Airway epithelial cell (primary cell): ENCODE measurements at places on chromosomes 7 and 10. TPM values are rescaled to one million over a fixed set of nuclear protein-coding genes. Genes with fewer than 3 reads are reported as not detected.

Gene ZNF438
- 2.0 and 2.5 TPM in 2 replicates for total RNA-seq

Gene PPP1R3A
- total RNA-seq = not detected in 2 replicates

Gene LCOR
- 9.9 and 21.4 TPM in 2 replicates for total RNA-seq

Gene BMPR1A
- total RNA-seq = 19.2 and 29.3 TPM in 2 replicates

Gene TAS2R41
- total RNA-seq = not detected in 2 replicates

Gene ANKRD1
- 3.3 TPM in 2 replicates for total RNA-seq
